ENCODE measurements at places on chromosomes 12 and 14.

DNA sequence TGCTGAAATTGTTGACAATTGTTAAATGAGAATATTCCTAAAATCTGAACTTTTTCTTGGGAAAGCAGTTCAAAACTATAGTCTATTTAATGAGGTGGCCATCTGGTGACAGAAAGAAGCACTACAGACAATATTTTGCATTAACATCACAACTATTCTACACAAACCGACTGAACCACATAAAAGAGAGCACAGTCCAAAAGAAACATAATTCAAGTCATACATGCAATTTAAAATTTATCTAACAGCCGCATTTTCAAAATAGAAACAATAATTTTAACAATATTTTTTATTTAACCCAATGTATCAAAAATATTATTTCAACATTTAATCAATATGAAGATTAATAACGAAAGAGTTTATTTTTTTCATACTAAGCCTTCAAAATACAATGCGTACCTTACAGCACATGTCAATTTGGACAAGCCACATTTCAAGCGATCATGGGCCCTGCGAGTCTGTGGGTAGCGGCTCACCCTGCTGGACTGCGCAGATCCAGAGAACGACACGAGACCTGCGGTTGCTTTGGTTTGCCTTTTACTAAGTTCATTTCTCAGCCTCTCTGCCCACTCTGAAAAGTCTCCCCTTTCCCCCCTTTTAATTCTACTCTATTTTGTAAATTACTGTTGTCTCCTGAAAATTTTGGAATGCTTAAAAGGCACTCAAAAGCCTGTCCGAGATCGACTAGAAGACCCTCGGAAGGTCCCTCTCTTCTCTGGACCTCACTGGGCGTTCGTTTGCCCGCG is 947 bp upstream of the LRRC9 start:
- peak; percentile 51 for DNase-seq

- DNase-seq: no peak
Measured at GRCh38 chr12:80217011-80217535, 117.7 kb downstream of the OTOGL start.

DNA sequence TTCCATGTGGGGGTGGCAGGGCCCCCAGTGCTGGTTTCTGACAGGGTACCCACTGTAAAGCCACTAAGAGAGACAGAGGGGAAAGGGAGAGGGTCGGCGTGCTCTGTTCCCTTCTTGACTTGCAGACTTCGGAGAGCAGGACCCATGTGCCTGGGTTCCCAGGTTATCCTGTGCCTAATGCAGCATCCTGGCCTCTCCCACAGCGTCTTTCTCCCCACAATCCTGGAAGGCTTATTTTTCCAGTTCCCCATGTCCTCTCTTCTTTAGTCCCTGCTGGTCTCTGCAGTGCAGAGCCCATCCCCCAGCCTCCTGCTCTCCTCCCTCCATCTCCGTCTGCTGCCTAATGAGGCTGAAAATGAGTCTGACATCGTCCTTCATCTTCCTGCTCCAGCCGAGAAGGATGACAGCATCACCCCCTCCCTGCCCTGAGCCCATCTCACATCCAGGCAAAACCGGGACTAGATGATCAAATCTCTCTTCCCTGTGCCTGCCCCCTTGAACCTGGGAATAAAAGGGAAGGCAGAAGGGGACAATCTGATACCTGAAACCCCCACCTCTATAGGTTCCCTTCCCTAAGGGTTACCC is 15.1 kb downstream of the CALCOCO1 start:
- DNase-seq: no peak

GRCh38 chr12:78086553-78087362 is 256.1 kb downstream of the NAV3 start:
- no peak for DNase-seq

- no peak for DNase-seq
Measured at GRCh38 chr12:46514886-46515285, 142.3 kb upstream of the SLC38A2 start.

- no peak for DNase-seq
Measured at GRCh38 chr12:132837693-132838409, 9.2 kb upstream of the GOLGA3 start.

DNA sequence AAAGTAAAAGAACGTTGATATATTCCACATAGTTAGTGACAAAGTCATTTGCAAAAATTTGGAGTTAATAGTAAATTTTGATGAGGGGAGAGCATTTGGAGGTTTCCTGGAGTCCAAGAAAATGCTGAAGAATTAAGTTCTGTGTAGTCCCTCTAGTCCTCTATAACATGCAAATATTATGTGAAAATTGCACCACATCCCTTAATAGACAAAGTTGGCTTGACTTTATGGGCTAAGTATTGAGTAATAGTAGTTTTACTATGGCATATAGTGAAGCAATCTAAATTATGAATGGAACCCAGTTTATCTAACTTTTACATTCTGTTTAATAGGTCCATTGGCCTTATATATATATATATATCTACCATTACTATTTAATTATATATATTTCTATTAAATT is 66.4 kb upstream of the DCN start:
- DNase-seq: no peak

GRCh38 chr12:49030119-49030518 is 11.5 kb upstream of the PRKAG1 start:
- DNase-seq: no peak

- no peak for DNase-seq
Measured at GRCh38 chr12:3236345-3237187, 159.4 kb downstream of the TSPAN9 start.

DNA sequence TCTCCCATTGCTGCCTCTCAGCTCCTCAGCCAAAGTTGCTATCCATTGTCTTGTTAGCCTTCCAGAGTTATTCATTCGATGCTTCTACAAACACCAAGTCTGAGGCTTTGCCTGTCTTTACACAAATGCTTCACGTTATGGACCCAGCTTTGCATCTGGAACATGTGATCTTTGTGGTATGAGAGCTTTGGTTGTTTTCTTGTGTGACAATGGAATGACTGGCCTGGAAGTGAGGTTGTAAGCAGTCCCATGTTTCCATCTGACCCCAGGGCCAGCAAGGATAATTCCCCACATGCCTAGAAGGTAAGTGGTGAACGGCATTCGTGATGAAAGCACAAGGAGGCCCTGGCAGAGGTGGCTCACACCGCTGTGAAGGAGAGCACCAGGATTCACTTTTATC is 866.7 kb upstream of the TMEM132C start:
- DNase-seq: no peak

GRCh38 chr12:62438098-62438692 is 28.4 kb upstream of the MON2 start:
- DNase-seq: peak; percentile 65

DNA sequence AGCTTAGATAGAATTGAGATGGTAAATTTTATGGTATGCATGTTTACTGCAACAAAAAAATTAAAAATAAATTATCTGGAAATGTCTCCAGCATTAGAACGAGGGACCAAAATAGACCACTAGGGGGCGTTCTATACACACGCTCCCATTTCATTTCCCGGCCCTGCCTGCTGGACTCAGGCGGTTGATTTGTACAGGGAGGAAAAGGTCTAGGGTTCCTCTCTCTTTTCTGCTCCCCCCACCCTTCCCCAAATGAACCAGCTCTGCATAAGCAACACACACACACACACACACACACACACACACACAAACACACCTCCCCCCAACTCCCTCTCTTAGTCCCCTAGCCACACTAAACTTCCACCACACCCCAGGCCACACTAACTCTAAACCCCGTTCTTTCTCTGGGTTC is 7.8 kb upstream of the DTX1 start:
- peak; percentile 76 for DNase-seq

GRCh38 chr12:101076921-101077320 is 133.1 kb downstream of the SLC5A8 start:
- no peak for DNase-seq

- no peak for DNase-seq
Measured at GRCh38 chr12:109840305-109841074, 7.3 kb upstream of the TRPV4 start.

DNA sequence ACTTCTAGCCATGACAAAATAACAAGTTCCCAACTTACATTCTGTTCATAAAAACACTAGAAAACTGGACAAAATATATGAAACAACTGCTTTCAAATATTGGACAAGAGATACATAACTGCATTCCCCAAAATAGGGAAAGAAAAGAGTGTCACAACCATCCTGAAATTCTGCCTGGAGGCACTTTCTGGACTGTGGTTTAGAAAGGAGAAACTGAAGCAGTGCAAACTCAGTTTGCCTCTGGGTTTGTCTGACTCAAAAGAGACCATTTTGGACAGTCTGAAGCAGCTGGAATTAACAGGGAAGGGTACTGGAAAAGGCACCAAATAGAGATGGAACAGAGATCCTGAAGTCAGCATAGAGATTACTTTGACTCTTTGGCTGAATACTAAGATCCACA is 11.3 kb upstream of the SYT1 start:
- DNase-seq: no peak

DNA sequence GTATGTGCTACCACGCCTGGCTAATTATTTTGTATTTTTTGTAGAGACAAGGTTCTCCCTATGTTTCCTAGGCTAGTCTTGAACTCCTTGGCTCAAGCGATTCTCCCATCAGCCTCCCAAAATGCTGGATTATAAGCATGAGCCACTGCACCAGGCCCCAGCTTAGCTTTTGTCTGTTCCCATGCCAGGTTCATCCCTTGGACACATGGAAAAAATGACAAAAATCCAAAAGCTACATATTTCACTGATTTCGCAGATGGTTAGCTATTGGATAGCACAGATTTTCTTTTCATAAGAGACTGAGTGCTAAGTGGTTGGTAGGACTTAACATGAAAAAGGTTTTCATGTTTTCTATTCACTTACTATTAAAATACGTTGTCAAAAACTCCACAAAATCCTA is 286.6 kb upstream of the KITLG start:
- DNase-seq: no peak

DNA sequence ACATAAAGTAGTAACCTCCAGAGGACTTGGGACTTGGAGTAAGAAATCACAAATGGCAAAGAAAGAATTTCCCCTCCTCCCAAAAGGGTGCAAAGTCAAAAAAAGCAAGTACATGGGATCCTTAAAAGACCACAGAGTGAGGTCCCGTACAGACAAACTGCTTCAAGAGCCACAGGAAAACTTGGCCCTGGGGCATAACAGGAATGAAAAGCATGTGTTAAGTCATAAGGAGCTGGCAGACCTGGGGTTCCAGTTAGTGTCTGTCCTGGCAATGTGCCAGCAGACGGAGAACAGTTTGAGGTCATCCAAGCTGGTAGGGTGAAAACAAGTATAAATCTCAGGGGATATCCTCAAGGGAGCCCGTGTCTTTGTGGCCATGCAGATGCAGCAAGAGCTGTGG is 73.2 kb downstream of the HSD17B6 start:
- DNase-seq: no peak

DNA sequence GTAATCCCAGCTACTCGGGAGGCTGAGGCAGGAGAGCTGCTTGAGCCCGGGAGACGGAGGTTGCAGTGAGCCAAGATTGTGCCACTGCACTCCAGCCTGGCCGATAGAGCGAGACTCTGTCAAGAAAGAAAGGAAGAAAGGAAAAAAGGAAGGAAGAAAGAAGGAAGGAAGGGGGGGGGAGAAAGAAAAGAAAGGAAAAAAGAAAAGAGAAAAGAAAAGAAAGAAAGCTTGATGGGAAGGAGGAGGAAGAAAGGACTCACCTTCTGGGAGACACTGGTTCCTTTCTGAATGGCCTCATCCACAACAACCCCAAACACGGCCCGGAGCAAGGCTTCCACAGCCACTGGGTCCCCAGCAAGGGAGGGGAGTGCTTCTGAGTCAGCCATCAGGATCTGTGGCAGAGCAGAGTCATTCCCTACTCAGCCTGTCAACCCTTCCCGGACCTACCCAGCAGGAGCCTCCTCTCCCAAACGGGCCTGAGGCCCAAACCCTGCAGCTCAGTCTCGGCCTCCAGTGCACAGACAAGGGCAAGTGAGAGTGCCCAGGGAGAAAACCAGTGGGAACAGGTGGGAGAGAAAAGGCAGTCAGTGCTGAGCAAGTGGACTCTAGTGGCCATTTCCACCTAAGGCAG is 7.3 kb upstream of the ZNF740 start:
- DNase-seq: no peak

DNA sequence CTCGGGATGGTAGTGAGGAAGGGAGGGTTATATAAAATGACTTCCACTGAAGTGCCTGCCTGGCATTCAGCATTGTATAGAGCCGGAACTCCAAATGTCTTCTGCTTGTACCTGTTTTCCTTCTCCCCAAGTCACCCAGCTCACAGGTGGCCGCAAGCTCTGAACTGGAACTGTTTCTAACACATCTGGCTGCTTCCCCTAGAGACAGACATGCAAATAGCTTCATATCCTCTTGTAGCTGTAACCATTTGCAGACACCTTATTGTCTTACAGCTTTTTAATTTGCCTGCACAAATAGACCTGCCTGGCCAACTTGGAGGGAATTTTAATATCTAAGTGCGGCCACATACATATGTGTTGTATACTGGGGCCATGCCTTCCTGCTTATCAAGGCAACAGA is 126.0 kb downstream of the CHST11 start:
- DNase-seq: no peak

GRCh38 chr12:106132175-106133135 is 6.3 kb downstream of the NUAK1 start:
- no peak for DNase-seq

All from inflammatory macrophage (primary cell).